ENCODE measurements at places on chromosomes 3 and 15.

DNA sequence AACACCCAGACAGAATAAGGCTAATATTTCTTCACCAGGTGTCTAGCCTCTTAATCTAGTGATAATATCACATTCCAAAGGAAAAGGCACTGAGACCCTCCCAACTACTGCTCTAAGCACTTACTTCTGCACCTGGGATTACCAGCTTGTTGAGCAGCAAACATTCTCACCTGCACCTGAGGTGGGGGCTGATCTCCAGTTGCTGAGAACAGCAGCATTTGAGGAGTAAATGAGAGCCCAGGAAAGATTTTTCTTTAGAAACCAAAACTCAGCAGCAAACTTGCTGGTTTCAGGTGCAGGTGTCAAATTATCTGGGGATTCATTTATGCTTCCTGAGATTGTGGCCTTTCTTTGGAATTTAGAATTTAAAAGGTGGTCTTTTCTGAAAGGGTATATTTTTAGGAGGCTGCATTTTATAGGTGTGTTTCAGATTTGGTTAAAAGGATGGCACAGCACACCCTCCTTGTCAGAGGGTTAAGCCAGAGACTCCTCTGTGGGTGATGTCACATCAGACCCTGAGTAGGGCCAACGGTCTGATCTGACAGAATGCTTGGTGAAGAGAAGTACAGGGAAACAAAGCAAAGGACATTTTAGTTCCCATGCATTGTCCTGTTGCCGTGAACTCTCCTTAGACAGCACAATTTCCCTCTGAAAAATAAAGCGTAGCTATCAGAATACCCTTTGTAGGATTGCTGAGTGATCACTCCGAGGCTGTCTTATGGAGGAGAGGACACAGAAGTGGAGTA lies 411.0 kb upstream of the ATP11B start:
- DNase-seq, result no peak

DNA sequence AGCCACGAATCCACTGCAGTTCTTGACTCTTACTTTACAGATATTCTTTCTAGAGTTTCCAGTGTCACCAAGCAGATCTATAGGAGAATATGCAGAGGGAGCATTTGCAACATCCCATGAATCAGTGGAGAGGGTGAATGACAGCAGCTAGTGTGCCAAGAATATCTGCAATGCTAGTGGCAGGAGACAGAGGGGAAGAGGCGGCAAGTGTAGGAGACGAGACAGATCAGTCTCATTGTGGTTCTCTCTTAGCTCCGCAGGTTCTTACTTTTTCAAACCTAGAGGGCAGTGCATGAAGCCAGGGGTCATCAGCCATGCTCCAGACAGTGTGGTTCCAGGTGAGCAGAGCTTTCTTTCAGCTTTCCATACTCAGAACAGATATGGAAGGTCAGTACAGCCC lies 744 bp downstream of the ZNF619 start:
- DNase-seq, result no peak

DNA sequence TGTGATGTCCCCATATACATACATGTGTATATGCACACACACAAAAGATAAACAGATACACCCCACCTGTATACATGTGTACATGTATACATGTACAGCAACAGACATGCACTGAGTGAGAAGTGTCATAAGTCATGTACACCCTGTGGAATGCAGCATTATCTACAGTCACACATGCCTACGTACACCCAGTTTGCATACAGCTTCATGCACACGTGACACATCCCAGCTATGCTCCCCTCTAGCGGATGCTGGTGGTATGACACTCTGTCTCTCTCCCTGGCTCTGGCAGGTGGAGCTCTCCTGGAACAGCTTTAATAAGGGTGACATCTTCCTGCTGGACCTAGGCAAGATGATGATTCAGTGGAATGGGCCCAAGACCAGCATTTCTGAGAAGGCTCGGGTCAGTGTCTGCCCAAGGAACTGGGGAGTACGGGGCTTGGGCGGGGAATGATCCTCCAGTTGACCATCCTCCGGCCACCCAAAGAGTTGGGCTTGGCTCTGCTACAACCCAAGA lies 6.3 kb downstream of the VILL start:
- no peak for DNase-seq

DNA sequence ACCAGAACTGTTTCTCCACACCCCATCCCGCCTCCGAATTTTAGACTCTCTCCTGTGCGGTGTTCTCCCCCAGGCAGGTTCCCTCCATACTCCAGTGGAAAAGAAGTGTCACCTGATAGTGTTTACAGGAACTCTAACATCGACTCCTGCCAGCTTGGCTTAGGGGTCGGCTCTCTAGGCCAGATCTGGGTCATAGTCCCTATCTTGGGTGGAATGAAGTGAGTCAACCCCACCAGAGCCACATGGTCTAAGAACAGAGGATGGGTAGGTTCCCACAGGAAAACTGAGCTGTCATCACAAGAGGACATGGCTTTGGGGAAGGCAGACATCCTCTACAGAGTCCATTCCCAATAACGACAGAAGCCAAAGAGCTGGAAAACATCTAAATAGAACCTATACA lies 5.9 kb downstream of the BCL2L10 start:
- no peak for DNase-seq

GRCh38 chr3:186025161-186025560 lies 83.7 kb downstream of the ETV5 start:
- DNase-seq, result no peak

GRCh38 chr3:141400073-141400971 lies 32.0 kb downstream of the ZBTB38 start:
- DNase-seq, result no peak

DNA sequence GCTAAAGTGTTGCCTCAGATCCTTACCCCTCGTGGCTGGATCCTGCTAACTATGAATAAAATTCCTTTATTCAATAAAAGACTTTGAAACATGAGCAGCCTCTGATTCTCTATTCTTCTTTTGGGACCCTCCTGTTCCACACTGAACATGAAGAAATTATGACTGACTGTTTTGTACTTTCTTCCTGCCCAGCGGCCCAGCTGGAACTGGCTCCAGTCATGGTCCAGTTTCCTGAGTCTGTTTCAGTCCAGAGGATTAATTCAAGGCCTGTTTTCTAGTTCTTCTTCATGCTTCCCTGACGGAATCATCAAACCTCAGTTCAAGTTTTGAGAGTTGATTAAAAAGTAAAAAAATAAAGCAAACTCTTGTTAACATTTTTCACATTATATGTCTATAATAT lies 52.6 kb upstream of the CP start:
- DNase-seq, result no peak
